ENCODE measurements at places on chromosomes 2 and 18.
A peak's percentile ranks its signal among the peaks of the same experiment; 100 is the strongest.

DNA sequence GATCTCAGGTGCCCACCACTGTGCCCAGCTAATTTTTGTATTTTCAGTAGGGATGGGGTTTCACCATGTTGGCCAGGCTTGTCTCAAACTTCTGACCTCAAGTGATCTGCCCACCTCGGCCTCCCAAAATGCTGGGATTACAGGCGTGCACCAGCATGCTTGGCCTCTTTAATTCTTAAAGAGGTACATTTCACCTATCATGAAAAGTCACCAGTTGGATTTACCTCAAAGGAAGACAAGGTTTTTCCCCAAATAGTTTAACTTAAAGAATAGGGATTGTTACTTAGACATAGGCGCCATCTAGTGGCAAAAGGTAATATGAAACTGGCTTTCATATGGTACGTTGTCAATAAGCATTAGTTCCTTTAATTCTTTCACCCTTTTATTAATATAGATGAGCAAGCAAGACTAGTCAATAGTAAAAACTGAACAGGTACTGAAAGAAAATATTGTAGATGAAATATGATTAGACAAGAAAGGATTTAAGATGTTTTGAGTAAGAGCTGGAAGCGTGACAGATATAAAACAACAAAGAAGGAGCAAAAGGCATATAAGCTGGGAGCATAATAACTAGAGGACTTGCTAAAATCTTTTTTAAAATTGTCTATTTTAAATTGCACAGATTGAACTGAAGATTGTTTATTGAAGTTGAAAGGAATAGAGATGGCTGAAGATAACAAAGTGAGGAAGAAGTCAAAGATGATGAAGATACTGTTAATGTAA lies 35.0 kb upstream of the PSMD14 start:
- DNase-seq, result no peak

GRCh38 chr2:196247114-196247975 lies 76.0 kb upstream of the STK17B start:
- no peak for DNase-seq

GRCh38 chr2:166413255-166413654 lies 37.5 kb upstream of the SCN9A start:
- no peak for DNase-seq

GRCh38 chr2:36820942-36821605 lies 124.6 kb downstream of the VIT start:
- no peak for DNase-seq

DNA sequence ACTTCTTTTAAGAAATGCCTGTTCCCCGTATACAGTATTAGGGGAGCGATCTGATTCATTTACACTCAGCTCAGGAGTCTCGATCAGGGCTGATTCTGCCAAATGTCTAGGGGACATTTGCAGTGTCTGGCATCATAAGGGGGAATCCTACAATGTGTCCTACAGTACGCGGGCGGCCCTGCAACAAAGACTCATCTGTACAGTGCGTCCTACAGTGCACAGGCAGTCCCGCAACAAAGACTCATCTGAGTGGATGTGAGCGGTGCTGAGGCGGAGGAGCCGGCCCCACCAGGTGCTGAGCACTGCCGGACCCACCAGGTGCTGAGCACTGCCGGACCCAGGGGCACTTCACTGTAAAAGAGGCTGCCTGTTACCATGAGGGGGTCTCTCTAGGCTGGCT lies 102.5 kb downstream of the FAM210A start:
- no peak for DNase-seq

DNA sequence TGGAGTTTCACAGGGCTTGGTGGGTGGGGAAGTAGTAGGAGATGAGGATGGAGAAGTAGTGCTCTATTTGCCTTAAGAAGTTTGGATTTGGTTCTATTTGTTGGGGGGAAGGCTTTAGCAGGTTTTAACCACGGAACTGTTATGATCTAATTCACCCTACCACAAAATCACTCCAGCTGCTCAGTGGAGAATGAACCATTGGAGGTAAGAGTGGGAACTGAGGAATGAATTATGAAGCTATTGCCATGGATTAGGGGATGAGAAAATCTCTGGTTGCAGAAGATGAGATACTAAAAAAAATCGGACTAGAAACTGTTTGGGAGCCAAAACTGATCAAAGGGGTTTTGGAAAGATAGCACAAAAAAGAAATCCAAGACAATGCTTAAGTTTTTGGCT lies 488.9 kb downstream of the DLGAP1 start:
- no peak for DNase-seq

DNA sequence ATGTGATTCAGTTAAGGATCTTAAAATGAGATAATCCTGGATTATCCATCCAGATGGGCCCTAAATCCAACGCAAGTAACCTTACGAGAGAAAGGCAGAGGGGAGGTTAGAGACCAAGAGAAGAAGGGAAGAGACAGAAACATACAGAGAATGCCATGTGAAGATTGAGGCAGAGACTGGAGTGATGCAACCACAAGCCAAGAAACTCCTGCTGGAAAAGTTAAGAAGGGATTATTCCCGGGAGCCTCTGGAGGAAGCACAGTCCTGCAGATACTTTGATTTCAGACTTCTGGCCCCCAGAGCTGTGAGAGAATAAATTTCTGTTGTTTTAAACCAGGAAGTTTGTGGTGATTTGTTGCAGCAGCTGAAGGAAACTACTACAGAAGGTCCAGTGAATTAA lies 992.7 kb downstream of the BCL11A start:
- no peak for DNase-seq

DNA sequence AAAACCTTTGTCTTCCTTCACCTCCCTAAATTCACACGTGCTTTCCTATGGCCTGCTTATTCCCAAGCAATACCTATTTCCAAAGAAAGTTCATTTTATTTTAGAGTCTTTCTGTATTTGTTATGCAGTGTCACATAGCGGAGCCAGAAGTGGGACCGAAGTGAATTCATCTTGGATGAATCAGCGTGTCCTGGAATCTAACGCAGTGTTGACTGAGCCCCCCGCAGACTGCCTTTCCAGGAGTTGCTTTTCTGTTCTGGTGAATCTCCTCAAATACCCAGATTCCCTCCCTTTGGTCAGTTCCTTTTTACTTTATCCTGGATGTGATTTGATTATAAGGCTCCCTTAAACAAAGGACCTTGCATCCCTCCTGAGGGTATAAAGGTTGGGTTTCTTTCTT lies 10.8 kb downstream of the ALPP start:
- DNase-seq, result no peak

GRCh38 chr2:176704282-176704858 lies 435.1 kb downstream of the MTX2 start:
- DNase-seq, result no peak

GRCh38 chr2:218331745-218332144 lies 24.9 kb upstream of the CATIP start:
- no peak for DNase-seq

DNA sequence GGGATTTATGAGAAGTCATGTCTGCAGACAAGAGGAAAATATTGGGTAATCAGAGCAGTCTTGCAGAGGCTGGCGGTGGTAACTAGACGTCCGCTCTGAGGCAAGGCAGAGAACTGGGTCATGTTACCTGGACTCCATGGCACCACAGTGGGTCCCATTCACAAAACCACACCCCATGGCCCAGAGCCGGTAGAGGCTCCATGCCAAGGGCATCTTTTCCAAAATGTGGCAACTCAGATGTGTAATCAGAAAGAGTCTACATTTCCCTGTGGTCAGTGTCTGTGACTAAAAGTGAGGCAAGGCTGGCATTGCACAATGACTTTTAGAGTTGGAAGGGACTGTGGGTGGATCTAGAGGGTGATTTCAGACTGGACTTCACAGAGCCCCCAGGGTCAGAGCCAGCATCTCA lies 113.1 kb downstream of the MREG start:
- DNase-seq, result no peak

DNA sequence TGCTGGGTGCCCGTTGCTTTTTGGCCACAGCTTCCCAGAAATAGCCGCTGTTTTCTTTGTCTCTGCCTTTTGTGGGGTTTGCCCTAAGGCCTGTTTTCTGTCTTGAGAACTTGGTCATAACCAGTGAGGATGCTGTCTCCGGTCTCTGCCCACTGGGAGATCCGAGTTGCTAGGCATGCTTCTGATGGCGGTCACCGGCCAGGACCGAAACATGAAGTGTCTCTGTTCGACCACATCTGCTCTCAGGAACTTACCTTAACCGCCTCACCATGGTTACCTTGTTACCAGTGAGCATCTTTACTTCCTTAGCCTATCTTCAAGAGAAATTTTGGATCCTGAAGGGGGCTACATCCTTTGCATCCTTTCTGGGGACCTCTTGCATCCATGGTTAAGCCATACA lies 91.9 kb downstream of the RTP5 start:
- no peak for DNase-seq

DNA sequence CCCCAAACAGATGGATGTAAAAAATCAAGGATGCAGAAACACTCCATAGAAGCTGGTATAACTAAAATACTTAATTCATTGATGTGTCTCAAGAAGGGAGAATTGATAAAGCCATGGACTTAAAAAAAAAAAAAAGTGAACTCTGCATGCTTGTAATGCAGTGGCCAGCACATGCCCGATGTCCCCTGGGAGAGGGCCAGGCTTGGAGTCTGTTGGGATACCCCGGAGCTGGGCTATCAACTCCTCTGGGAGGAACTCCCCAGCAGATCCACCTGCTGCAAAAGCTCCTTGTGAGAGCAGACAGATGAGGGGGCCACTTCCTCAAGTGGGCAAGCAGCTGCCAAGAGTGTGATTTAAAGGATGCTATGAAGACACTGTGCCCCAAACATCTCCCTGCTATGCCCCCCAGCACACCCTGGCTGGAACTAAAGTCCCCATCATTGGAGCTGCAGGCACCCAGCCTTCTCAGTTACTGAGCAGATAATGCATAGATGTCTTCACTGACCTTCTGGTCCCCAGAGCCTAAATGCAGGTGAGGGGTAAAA lies 311.5 kb upstream of the ID2 start:
- no peak for DNase-seq

DNA sequence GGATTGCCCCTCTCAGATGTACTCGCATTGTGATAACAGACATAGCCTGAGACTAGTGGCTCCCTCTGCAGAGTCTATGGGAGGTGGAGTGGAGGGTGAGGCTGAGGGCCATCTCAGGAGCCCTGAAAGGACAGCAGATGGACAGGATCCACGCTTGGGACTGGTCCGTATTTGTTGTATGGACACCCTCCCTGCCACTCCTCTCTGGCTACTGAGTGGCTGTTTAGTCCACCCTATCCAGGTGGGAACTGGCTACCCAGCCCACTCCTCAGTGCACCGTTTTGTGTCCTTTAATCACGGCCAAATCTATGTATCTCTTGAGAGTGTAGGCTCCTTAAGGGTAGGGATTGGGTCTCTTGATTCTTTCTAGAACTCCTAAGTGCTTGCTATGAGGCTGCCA lies 4.5 kb upstream of the GLI2 start:
- DNase-seq, result no peak

- no peak for DNase-seq
Measured at GRCh38 chr2:12501469-12502158, 215.1 kb upstream of the TRIB2 start.

- DNase-seq, result no peak
Measured at GRCh38 chr2:135960150-135960549, 25.3 kb downstream of the DARS1 start.

DNA sequence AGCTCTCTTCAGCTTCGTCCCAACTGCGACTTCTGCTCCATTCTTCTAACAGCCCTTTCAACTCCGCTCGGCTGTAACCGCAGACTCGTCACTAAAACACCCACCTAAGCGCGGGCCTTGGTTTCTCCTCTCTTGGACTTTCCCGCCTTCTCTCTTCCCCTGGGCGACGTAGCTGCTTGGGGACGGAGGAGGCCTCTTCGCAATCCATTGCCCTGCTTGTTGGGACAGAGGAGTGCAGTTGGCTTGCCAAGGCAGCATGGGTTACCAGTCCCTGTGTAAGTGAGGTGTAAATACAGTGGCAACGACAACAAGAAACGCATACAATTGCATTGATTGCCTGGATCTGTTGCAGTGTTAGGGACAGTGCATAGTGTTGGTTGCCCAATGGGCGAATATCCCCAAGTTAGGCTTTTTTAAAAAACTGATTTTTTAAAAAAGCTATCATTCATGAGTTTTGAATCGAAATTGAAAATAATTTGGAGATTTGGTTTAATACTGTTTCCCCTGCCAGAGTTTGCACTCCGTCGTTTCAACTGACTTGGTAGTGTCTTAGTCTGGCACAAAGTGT lies 484 bp upstream of the DARS1 start:
- DNase-seq, result peak; percentile 79

All from naive thymus-derived CD8-positive, alpha-beta T cell (primary cell).